Fibroblast of the aortic adventitia (primary cell): ENCODE measurements at places on chromosomes 7 and 10.

DNA sequence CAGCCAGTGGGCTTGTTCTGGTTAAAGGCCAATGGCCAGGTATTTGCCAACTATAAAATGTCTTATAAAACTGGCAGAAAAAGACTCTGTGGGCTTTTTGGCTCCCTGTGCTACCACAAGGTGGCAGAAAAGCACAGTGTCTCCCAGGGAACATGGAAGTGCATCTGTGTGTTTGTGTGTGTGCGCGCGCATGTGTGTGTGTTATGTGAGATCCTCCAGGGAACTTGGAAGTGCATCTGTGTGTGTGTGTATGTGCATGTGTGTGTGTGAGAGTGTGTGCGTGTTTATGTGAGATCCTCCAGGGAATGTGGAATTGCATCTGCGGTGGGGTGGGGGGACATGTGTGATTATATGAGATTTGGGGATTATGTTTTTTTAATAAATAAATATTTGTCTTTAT, 30.2 kb upstream of the ABI1 start:
- DNase-seq = peak; percentile 68

GRCh38 chr7:29109899-29110298, 36.4 kb downstream of the CPVL start:
- DNase-seq = no peak

- DNase-seq = peak; percentile 34
These were observed 762.0 kb upstream of the IGFBP3 start for GRCh38 chr7:46682836-46683624.

- DNase-seq = peak; percentile 68
These were observed 48.4 kb downstream of the MPP7 start for GRCh38 chr10:28254290-28254985.

DNA sequence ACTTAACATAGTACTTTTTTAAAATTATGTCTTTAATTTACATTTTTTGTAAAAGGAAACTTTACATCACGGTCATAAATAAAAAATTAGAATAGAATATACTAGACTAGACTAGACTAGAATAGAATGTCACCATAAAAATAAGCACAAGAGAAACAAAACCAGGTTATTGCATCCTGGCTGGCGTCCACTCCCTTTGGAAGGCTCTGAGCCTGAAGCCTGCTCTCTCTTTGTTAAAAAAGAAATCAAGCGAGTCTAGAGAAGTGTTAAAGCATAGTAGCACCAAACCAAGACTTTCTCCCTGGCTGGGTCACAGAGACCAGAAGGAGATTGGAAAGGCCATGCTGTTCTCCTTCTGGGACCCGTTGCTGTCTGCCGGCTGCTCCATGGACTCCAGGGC, 104.6 kb downstream of the C10orf105 start:
- DNase-seq = no peak

DNA sequence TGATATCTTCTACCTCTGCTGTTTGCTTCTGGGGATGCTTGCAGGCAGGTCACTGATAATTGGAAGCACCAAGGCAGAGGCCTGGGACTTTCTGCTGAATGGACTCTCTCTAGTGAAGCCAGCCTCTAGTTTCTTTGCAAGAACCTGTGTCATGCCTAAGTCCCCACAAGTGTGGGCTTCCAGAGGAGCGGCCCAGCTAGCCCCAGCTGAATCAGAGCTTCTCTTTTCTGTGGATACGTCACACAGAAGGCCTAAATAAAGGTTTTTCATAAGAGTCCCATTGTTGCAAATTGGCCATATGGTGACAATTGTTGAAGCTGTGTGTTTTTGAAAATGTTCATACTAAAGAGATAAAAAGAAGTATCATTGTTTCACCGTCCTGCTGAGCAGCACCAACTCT, 6.8 kb upstream of the OPALIN start:
- no peak for DNase-seq

GRCh38 chr7:47561715-47562446, 20.0 kb downstream of the TNS3 start:
- DNase-seq = no peak

DNA sequence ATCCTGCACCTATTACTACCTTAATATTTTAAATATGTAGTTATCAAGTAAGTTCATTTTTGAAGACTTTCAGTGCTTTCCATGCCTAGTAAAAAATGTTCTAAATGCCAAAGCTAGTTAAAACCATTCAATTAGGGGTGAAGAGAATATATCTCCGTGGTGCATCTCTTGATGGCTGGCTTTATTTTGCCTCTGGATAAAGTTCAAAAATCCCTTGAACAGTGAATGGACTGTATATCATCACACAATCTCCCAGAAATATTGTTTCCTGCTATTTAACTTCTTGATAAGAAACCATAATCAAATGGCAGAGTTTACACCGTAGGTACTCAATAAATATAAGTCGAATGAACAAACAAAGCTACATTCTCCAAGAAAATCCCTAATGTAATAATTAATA, 1113.0 kb upstream of the C7orf33 start:
- DNase-seq = no peak

DNA sequence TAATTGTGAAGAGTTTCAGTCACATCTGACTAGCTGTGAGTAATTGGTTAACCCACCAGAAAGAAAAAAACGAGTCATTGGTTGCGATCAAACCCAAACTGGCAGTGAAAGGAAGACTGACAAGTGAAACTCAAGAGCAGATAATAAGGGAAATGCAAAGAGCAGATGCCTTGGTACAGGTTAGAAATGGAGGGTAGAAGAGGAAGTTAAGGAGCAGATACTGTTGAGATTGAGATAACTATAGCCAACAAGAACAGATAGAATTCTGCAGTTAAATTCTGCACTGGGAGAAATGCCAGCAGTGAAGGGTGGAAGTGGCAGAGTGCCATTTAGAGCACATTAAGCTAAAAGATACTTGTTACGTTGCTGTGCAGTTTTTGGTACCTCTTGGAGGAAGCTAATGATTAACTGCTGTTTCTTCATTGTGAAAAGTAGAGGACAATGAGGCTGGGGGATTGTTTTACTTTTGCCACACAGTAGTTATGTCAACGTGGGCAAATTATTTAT, 65.8 kb downstream of the CDK13 start:
- peak; percentile 77 for DNase-seq

DNA sequence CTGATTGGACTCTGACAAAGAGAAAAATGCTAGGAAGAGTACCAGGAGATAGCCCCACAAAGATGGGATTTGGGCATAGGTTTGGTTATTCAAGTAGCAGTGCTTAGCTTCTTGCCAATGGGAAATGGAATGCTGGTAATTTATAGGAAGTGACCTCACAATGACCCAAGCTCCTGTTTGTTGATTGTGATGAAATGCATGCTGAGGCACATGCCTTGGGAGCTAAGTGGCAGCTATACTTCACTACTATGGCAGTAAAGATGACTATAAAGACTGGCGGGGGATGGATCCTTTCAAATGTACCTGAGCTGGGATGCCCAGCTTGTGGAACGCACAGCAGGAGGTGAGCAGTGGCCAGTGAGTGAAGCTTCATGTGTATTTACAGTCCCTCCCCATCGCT, 153.8 kb downstream of the ZNF22 start:
- no peak for DNase-seq

- DNase-seq = no peak
These were observed 1.4 kb downstream of the ZNF107 start for GRCh38 chr7:64667311-64667710.

DNA sequence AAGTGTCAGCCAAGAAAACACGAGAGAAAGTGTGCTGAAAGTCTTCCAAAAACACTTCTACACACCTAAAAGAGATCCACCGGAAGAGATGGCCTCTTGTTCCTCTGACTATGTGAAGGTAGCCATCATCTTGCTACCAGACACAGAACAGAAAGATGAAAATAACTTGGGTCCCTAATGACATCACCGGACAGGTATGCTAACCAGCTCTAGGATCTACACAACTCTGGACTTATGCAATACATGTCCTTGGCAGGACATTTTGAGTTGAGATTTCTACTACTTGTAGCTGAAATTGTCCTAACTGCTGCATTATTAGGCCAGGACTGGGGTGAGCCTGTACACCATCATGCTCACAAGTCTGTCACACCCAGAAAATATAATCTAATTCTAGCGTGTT, 358.7 kb downstream of the ELMO1 start:
- peak; percentile 5 for DNase-seq

- no peak for DNase-seq
These were observed 146.0 kb downstream of the FANK1 start for GRCh38 chr10:126042354-126042753.

- no peak for DNase-seq
These were observed 152.8 kb upstream of the LRRN3 start for GRCh38 chr7:110938165-110938564.

GRCh38 chr7:93148727-93149126, 542 bp upstream of the SAMD9L start:
- no peak for DNase-seq

- DNase-seq = no peak
These were observed 24.5 kb upstream of the FZD1 start for GRCh38 chr7:91239772-91240171.

GRCh38 chr10:71714031-71714410, 5.6 kb downstream of the C10orf105 start:
- DNase-seq = no peak

DNA sequence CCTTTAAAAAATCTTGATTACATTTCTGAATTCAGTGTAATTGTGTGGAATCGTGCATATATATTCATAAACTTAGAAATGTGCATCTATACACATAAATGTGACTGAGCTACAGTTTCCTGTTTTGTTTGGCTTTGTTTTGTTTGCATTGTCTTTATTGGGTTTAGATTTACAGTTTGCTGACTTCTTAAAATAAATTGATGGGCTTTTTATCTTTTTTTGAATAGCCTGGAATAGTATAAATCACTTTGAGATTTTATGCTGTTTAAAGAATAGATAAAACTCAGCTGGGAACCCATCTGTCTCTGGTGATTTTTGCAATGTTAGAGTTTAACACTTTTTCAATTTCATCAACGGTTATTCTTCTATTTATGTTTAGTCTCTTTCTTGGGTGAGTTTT, 21.2 kb upstream of the BRAF start:
- DNase-seq = no peak

GRCh38 chr10:1611936-1612550, 125.3 kb downstream of the ADARB2 start:
- DNase-seq = no peak

- no peak for DNase-seq
These were observed 115.0 kb downstream of the FAM107B start for GRCh38 chr10:14659626-14660196.

- no peak for DNase-seq
These were observed 4.1 kb downstream of the SPAM1 start for GRCh38 chr7:123929107-123929506.

GRCh38 chr7:101804967-101805366, 12.5 kb upstream of the CUX1 start:
- DNase-seq = no peak

DNA sequence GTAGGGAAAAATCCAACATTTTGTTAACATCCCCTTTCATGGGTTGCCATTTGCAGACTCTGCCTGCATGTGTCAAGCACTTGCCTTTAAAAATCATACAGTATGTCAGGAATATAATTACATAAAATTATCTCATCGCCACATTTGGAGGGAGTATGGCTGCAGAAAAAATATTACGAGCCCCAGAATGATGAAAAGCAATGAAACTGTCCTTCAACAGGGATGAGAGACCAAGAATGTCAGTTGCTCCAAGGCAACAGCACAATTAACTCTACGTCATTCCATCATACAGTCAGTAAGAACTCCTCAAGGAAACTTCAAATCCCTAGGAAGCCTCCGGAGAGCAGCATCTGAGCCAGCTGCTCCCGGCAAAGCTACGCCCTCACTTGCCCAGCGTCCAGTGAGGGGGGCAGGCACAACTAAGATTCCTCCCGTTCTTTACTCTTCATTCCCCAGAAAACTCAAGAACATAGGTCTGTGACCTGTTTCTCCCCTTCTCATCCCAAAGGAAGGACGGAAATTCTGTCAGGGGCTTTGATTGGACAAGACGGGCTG, 132.9 kb downstream of the ANLN start:
- no peak for DNase-seq

DNA sequence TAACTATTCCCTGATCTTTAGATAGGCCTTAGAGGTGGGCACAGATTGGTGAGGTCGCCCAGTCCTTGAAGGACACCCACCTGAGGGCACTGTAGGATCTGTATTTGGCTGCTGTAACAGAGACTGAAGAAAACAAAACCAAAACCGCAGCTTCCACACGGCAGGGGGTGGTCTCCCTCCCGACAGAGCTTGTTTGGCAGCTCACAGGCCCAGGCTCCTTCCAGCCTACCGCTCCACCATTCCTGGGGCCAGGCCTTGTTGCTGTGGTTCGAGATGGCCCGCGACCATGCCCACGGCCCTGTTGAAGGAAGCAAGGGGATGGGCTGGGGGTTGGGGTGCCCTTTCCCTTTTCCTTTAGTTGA, 30.4 kb downstream of the ZNF783 start:
- DNase-seq = no peak

- DNase-seq = no peak
These were observed 5.2 kb downstream of the GOT1 start for GRCh38 chr10:99425204-99425603.

GRCh38 chr7:117652943-117653680, 173.3 kb downstream of the CFTR start:
- DNase-seq = no peak

DNA sequence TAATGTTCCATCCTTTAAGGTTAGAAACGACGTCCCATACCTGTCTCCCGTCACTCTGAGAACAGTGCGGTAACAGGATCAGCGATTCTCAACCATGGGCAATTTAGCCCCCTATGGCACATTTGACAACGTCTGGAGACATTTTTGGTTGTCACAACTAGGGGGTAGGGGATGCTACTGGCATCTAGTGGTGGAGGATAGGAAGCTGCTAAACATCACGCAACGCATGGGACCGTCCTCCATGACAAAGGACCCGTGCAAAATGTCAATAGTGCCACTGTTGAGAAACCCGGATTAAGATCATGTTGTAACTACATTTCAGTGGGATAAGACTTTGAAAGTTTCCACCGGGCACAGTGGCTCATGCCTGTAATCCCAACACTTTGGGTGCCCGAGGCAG, 5.0 kb upstream of the PAXIP1 start:
- no peak for DNase-seq

DNA sequence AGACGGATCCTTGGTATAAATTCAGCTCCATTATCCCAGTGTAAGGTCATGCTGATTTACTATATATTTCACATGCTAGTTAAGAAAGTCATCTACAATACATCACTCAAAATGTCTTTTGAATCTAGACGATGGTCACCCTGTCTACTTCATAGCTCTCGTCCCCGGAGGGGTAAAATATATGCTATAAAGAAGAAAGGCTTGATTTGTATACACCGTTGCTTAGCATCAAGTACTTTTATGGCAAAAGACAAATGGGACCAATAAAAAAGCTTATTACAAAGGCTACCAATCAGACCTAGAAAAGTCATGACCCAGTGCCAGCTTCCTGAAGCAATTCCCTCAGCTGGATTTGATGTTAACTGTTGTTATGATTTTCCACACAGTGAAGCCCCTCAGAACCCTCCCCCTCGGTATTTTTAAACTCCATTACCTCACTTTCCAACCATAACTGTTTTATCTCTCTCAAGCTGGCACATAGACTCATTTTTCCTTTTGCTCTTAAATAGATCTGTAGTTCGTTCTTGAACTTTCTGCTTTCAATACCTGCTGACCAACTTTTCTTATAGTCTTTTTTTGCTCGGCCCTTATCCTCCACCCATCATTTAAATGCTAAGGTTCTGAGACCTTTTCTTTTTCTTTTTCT, 104.9 kb downstream of the DOCK4 start:
- DNase-seq = no peak

- DNase-seq = no peak
These were observed 412.3 kb upstream of the FOXK1 start for GRCh38 chr7:4269746-4270145.
